ENCODE measurements at places on chromosomes 11 and 22.

DNA sequence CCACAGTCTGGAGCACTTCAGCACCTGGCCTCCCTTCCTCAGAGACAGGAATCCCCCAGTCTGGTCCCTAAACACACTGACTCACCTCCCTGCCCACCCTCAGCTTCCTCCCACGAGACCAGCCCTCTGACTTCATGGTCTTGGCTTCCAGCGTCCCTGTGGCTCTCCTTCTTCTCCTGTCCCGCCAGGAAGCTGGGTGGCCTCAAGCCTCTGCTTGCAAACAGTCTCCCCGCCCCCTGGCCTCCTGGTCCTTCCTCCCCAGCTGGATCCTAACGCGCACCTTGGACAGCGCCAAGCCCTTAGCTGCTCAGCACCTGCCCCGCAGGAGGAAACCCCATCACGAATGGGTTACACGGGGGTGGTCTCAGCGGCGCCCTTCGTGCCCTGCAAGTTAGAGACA, 4.5 kb downstream of the NCF4 start:
- peaks cover 66% of the 10 kb centered on the region for H3K36me3 ChIP-seq
- no peak overlapping the region for H3K4me3 ChIP-seq
- DNase-seq, result no peak
- peaks cover 41% of the 10 kb centered on the region for H3K4me1 ChIP-seq

GRCh38 chr11:290621-291231, 1.8 kb downstream of the PGGHG start:
- no peak for DNase-seq
- H3K36me3 ChIP-seq, result no peaks in the 10 kb centered on the region
- no peaks in the 10 kb centered on the region for H3K27me3 ChIP-seq
- peaks cover 18% of the 10 kb centered on the region for H3K4me1 ChIP-seq
- H3K27ac ChIP-seq, result no peak overlapping the region

GRCh38 chr11:108866781-108867180, 201.9 kb downstream of the DDX10 start:
- no peak overlapping the region for H3K4me3 ChIP-seq
- no peak for DNase-seq
- H3K27me3 ChIP-seq, result no peaks in the 10 kb centered on the region
- H3K36me3 ChIP-seq, result no peaks in the 10 kb centered on the region

GRCh38 chr11:36443661-36444060, 66.4 kb downstream of the TRAF6 start:
- H3K36me3 ChIP-seq, result no peaks in the 10 kb centered on the region
- H3K27ac ChIP-seq, result no peak overlapping the region
- no peaks in the 10 kb centered on the region for H3K27me3 ChIP-seq
- no peak overlapping the region for H3K4me3 ChIP-seq
- H3K4me1 ChIP-seq, result no peaks in the 10 kb centered on the region

DNA sequence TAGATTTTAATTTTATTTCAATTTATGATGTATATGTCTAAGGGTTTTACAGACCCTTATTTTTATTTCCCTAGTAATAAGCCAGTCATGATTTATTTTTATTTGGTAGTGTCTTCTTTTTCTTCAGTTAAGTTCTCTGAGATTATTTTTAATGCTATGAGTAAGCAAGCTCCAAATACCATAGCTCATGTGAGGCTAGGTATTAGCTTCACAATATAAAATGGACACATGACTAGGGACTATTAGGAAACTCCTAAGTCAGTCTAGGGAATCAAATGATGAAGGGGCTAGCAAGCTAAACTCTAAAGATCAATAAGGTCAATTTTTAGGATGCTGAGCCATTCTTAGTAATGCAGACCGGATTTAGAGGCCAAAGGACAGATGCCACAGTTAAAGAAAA, 45.9 kb downstream of the CKAP5 start:
- peaks cover 10% of the 10 kb centered on the region for H3K36me3 ChIP-seq
- no peak overlapping the region for H3K27ac ChIP-seq
- no peak overlapping the region for H3K4me3 ChIP-seq
- no peaks in the 10 kb centered on the region for H3K4me1 ChIP-seq
- H3K27me3 ChIP-seq, result no peaks in the 10 kb centered on the region

Measured in B cell (primary cell).